ELF-1 (cell line): ENCODE measurements at places on chromosomes 16 and 17.
A peak's percentile ranks its signal among the peaks of the same experiment; 100 is the strongest.

- DNase-seq, result no peak
Observed at GRCh38 chr16:84914273-84914672, 94.5 kb downstream of the CRISPLD2 start.

DNA sequence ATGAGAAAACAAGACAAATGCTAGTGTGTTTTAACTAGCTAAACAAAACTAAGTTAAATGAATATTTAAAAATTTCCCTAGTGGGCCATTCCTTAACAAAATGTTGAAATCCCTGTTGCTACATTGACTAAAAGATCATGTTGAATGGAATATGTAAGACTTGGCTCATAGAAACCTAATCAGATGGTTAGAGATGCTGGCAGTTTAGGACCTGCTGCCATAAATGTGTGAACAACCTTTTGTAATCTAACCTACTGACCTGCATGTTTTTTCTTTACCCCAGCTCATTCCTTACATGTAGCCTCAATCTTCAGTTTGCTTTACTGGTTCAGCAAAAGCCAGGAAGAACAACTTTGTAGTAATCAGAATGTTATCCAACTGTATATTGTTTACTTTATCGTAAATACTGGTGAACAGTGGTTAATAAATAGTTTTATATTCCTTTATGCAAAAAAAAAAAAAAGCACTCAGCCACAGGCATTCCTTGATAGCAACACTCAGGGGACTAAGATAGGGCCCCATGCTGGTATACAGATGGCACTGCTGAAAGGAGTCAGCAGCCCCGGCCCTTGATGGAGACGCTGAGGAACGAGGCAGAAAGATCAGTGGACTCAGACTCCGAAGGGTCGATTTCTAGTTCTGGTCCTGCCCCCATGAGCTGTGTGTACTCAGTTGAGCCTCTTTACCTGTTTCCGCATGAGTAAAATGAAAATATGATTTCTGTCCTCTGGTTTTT is 78.2 kb downstream of the MARF1 start:
- DNase-seq, result no peak

GRCh38 chr17:11144358-11145233 is 96.4 kb upstream of the SHISA6 start:
- peak; percentile 30 for DNase-seq

GRCh38 chr17:40541873-40542557 is 23.3 kb downstream of the CCR7 start:
- DNase-seq, result no peak

- DNase-seq, result no peak
Observed at GRCh38 chr17:5619088-5619740, 34.9 kb upstream of the NLRP1 start.

- DNase-seq, result peak; percentile 87
Observed at GRCh38 chr16:50665128-50665878, 15.8 kb downstream of the SNX20 start.

DNA sequence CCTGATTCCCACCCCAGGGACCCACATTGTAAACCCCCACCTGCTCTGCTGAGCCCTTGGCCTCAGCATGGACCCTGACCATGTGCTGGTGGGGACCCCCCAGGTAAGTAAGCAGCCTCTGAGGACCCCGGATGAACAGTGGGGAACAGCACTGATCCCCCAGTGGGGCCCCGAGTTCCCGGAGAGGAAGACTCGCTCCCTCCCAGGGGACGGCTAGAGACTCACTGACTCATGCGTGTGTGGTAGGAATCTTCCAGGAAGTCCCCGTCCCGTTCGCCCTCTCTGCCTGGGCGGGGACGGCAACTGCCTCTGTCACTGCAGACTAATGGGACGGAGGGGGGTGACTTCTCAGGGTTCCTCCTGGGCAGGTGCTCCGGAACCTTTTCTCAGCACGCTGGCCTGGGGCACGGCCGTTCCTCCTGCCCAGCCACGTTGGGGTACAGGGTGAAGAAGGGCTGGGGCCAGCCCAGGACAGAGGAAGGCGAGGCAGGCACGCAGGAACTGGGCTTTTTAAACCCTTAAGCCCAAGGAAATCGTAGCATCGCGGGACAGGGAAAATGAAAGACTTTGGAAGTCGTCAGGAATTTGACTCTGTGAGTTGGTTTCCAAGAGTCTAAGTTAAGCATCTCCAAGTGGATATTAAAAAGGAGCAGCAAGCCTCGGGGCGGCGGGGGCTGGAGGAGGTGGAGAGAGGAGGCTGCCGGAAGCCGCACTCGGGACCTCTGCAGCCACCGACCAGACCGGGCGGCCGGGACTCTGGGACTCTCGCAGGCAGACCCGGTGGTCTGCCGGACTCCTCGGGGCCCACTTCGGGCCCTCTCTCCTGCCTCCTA is 178.7 kb downstream of the SEC14L1 start:
- peak; percentile 81 for DNase-seq

GRCh38 chr17:67509390-67510287 is 132.6 kb downstream of the PITPNC1 start:
- DNase-seq, result peak; percentile 68

DNA sequence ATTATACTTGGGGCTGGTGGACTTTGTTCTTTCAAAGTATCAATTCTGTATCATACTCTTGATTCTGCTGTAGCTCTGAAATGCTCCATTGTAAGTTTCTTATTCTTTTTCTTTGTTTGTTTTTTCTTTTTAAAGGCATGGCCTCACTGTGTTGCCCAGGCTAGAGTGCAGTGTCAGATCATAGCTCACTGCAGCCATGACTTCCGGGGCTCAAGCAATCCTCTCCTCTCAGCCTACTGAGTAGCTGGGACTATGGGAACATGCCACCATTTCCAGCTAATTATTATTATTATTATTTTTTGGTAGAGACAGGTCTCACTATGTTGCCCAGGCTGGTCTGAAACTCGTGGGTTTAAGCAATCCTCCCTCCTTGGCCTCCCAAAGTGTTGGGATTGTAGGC is 38.9 kb upstream of the METTL9 start:
- DNase-seq, result no peak

GRCh38 chr17:21304091-21304490 is 19.6 kb downstream of the MAP2K3 start:
- no peak for DNase-seq

DNA sequence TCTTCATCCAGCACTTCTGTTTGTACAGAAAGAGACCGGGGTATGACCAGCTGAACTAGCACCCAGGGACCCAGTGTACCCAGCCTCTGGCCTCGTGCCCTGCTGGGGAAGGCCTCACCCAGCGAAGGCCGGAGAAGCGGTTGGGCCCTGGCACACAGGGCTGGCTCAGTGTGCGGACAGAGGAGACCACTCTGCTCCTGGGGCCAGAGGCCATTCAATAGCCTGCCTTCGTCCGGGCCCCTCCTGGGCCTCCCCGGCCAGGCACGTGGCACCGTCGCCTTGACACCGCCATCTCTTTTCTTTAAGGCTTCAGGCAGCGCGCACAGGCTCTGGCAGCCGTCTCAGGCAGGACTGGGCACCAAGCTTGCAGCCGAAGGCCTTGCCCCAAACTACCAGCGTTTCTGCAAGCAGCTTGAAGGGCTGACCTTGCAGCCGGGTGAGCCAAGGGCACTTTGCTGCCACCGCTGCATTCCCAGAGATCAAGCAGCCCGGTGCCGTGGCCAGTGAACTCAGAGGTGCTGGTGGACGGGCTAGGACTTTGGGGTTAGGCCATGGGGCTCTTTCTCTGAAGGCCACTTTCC is 8.0 kb downstream of the TAX1BP3 start:
- DNase-seq, result no peak

GRCh38 chr17:47955497-47956461 is 1.9 kb downstream of the PRR15L start:
- no peak for DNase-seq

GRCh38 chr17:5901731-5902130 is 168.4 kb upstream of the WSCD1 start:
- DNase-seq, result peak; percentile 58

GRCh38 chr17:1755252-1755826 is 6.5 kb upstream of the SERPINF1 start:
- DNase-seq, result no peak

DNA sequence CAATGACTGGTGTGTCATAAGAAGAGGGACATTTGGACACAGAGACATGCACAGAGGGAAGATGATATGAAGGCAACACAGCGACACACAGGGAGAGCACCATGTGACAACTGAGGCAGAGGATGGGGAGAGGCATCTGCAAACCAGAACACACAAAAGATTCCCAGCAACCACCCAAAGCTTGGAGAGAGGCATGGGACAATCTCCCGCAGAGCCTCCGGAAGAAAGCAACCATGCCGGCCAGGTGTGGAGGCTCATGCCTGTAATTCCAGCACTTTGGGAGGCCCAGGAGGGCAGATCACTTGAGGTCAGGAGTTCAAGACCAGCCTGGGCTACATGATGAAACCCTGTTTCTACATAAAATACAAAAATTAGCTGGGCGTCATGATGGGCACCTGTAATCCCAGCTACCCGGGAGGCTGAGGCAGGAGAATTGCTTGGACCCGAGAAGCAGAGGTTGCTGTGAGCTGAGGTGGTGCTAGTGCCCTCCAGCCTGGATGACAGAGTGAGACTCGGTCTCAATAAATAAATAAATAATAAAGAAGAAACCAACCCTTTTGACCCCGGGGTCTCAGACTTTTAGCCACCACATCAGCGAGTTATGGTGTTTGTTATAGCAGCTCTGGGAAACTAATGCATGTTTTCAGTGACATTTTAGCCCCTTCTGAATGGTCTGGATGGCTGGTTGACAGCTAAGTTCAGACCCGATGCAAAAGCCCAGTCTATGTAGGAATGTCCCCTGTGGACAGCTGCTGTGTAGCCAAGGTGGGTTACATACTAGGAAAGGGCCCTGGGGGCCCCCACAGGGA is 13.8 kb upstream of the PLCG2 start:
- DNase-seq, result no peak

DNA sequence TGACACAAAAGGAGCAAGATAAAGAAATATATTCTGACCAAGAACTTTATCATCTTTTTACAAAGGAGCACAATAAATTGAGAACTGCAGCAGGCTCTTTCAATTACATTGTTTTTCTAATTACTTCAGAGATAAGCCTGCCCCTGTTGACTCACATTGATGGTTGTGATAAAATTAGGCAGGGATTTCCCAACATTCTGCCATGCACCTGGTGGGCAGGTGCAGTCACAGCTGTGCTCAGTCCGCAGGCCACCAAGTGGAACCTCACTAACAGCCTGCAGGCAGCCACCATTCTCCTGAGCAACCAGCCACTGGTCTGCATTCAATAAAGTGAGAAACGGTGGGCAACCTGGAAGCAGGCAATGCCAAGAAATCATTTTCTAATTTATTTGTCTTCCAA is 5.1 kb downstream of the FANCA start:
- no peak for DNase-seq

GRCh38 chr17:60139438-60140285 is 10.1 kb upstream of the CA4 start:
- peak; percentile 84 for DNase-seq

GRCh38 chr17:32819035-32819434 is 57.9 kb downstream of the MYO1D start:
- no peak for DNase-seq

DNA sequence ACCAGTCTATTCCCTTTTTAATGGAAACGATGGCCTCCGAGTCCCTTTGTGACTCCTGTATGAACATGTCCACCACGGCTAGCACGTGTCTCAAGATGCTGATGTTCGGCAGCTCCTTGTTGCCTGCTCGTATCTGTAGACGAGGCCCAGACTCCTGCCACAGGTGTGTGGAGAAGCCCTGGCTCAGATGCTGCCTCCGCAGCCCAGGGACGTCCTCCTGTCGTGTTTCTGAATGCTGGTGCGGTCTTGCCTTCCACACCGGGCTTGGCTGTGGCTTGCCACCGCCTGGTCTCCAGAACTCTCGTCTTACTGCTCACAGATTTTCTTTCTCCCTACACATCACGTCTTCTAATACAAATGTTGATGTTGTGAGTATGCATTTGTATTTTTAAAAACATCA is 17.0 kb downstream of the FOXF1 start:
- DNase-seq, result no peak

GRCh38 chr17:2776589-2777241 is 19.5 kb upstream of the RAP1GAP2 start:
- peak; percentile 50 for DNase-seq

- DNase-seq, result no peak
Observed at GRCh38 chr17:59413014-59413766, 81.7 kb downstream of the YPEL2 start.

GRCh38 chr16:72470541-72470940 is 298.6 kb upstream of the PMFBP1 start:
- DNase-seq, result no peak

DNA sequence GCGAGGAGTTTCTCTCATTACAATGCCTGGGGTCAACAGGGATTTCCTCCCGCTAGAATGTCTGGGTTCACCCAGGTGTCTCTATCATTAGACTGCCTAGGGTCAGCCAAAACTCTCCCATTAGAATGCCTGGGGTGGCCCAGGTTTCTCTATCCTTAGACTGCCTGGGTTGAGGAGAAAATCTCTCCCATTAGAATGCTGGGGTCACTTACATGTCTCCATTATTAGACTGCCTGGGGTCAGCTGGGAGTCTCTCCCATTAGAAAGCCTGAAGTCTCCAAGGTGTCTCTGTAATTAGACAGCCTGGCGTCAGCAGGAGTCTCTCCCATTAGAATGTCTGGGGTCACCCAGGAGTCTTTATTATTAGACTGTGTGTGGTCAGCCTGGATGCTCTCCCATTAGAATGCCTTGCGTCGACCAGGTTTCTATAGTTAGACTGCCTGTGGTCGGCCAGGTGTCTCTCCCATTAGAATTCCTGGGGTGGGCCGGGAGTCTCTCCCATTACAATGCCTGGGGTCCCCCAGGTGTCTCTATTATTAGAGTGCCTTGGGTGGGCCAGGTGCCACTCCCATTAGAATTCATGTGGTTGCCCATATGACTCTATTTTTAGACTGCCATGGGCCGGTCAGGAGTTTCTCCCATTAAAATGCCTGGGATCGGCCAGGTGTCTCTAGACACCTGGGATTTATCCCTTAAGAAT is 2272.1 kb downstream of the TP53TG3F start:
- DNase-seq, result no peak

DNA sequence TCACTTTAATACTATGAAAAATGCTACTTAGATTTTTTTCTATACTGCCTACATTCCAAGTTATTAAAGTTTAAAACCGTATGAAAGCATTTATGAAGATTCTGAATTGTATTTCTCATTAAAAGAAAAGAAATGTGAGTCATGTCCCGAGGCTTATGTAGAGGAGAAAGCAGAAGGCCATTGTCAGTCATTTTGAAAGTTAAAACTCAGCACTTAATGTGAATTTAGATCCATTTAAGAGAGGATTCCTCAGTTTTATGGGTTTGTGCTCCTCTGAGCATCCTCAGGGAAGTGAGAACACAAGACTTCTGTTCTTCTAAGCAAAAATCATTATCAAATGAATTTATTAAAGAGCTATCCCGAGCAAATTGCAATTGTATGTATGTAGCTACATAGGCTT is 11.8 kb downstream of the C17orf75 start:
- no peak for DNase-seq

GRCh38 chr16:85898521-85899442 is at the start of gene IRF8:
Gene IRF8 (plus strand): TSS chr16:85899162. CDS start chr16:85903016, 3,854 bp downstream.
- peak; percentile 82 for DNase-seq

DNA sequence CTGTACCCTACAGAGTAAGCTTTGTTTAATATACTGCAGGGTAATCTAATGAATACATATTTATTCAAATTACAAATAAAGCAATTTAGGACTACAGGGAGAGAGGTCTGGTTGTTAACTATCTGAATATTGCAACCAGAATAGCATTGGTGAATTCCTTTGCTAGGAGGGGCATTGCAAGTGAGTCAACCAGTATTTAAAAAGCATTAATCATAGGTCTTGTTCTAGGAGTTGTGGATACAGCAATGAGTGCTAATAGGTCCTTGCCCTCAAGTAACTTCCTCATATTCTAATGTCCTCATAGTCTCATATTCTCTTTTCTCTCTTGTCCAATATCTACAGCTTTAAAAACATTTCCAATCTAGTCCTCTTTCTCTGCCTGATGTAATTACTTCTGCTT is 531.4 kb downstream of the CDH11 start:
- DNase-seq, result no peak
